ENCODE measurements at places on chromosomes 7 and 10. TPM values are rescaled to one million over a fixed set of nuclear protein-coding genes. Genes with fewer than 3 reads are reported as not detected.
A peak's percentile ranks its signal among the peaks of the same experiment; 100 is the strongest.

BMPER gene
- 1.5 TPM for total RNA-seq

LLCFC1 gene
- not detected for total RNA-seq

DNA sequence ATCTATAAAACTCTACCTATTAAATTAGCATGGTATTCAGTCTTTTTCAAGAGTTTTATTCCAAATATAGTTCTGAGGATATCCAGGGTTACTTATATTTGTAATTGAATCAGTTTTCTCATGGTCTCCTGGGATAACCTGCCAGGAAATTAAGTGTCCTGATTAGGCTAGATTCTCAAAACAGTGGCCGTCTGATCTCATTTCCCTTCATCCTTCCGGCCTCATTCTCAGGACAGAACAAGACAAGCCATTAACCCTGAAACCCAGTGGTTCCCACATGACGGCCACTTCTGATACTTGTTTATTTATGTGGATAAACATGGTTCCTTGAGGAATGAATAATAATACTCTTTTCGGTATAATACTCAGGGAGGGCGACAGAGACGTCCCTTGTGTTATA, 417.6 kb upstream of the POT1 start:
- no peak overlapping the region for H3K4me3 ChIP-seq
- H3K27me3 ChIP-seq, result no peaks in the 10 kb centered on the region
- H3K4me1 ChIP-seq, result no peaks in the 10 kb centered on the region
- DNase-seq, result no peak

- no peak overlapping the region for H3K27ac ChIP-seq
- DNase-seq, result no peak
- no peak overlapping the region for H3K4me3 ChIP-seq
- H3K4me1 ChIP-seq, result peaks cover 9% of the 10 kb centered on the region
- no peaks in the 10 kb centered on the region for H3K36me3 ChIP-seq
Observed at GRCh38 chr10:78626471-78626870, 442.3 kb upstream of the ZMIZ1 start.

DNA sequence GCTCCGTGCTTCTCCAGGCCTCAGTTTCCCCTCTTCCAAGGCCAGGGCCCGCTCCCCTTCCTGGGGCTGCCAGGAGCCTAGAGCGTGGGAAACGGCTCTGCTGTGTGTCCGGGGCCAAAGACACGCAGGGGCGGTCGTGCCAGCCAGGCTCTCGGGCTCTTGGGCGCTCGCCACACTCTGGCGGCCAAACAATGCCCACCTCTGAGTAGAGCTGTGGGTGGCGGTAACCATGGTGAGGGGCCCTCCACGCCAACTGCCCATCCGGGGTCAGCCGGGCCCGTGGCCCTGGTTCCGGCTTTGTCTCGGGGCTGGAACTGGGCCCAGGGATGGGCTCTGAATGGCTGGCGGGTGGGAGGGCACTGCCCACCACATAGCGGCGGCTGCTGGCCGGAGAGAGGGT, 16.0 kb downstream of the GRIFIN start:
- no peaks in the 10 kb centered on the region for H3K27me3 ChIP-seq
- H3K4me1 ChIP-seq, result no peaks in the 10 kb centered on the region
- DNase-seq, result no peak
- no peak overlapping the region for H3K4me3 ChIP-seq

DNA sequence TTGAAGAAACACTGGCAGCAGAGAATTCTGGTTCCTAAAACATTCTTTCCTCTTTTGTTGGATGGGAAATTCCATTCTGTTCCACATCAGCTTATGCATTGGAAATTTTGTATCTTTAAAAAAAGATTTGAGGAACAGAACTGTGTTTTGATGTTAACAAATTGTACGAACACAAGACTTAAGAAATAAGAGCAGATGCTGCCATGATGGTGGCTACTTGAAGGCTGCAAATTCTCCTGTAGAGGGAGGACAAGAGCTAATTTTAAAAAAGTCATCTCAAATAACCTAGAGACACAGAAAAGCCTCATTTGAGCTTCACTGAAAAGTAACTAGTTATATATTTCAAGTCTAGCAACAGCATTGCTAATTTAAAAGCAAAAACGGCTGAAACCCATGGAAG, 29.8 kb downstream of the NDUFB2 start:
- H3K27me3 ChIP-seq, result no peaks in the 10 kb centered on the region
- DNase-seq, result no peak
- no peaks in the 10 kb centered on the region for H3K4me1 ChIP-seq
- H3K4me3 ChIP-seq, result no peak overlapping the region
- H3K36me3 ChIP-seq, result peaks cover 15% of the 10 kb centered on the region

DNA sequence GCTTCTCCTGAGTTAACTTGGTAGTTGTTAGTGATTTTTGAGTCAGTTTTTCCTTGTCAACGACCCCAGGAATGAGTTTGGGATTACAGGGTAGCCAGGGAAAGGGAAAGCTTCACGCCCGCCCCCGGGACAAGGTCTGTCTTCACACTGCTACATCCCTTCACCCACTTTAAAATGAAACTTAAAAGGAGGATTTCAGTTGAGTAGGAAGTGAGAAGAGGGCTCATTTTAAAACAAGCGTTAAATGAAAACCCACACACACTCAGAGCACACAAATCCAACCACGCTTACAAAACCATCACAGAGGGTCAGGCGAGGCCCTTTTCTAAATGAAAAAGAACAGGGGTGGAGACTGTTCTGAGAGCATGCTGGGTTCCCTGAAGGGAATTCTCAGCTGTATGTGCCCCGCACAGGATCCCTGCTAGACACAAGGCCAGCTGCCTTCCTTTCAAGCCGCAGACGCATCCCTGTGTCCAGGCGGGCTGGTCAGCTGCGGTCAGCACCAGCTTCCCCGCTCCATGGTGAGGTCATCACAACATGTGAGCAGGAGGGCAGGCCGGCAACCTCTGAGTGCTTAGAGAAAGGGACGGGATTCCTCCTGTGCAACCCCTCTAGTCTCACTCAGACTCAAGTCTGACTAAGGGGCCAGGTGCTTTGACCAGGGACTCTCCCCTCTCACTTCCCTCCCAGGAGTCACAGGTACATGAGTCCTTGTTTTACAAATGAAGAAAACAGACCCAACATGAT, 111.8 kb downstream of the EGFR start:
- H3K36me3 ChIP-seq, result no peaks in the 10 kb centered on the region
- H3K4me3 ChIP-seq, result no peak overlapping the region
- peak; percentile 71 for DNase-seq

GRCh38 chr7:157806711-157807110, 469.9 kb downstream of the DNAJB6 start:
- H3K27me3 ChIP-seq, result no peaks in the 10 kb centered on the region
- no peak overlapping the region for H3K4me3 ChIP-seq
- DNase-seq, result no peak
- H3K4me1 ChIP-seq, result no peaks in the 10 kb centered on the region
- H3K36me3 ChIP-seq, result no peaks in the 10 kb centered on the region
- H3K27ac ChIP-seq, result no peak overlapping the region

GRCh38 chr7:113431406-113431805, 313.1 kb upstream of the SMIM30 start:
- no peak overlapping the region for H3K4me3 ChIP-seq
- H3K4me1 ChIP-seq, result no peaks in the 10 kb centered on the region
- no peaks in the 10 kb centered on the region for H3K27me3 ChIP-seq
- DNase-seq, result no peak
- H3K36me3 ChIP-seq, result no peaks in the 10 kb centered on the region

DNA sequence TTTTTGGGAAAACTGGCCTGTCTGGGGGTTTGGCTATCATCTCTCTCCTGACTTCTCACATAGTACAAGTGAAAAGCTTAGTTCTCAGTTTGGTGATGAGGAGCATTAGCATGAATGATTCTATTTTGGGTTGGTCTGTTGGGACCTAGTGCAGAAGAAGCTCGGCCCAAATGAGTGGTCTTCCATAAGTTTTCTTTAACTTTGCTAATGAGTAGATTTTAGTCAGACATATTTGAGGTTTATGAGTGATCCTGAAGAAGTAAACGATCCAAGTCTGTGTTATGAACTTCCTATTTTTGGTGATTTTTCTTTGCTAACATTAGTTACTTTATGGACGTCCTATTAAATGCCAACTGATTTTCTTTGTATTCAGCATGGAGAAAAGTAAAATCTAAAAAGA, 51.7 kb upstream of the CALD1 start:
- DNase-seq, result no peak
- no peak overlapping the region for H3K27ac ChIP-seq
- no peaks in the 10 kb centered on the region for H3K27me3 ChIP-seq
- peaks cover 31% of the 10 kb centered on the region for H3K4me1 ChIP-seq

- H3K36me3 ChIP-seq, result no peaks in the 10 kb centered on the region
- H3K27ac ChIP-seq, result no peak overlapping the region
- H3K27me3 ChIP-seq, result no peaks in the 10 kb centered on the region
- peaks cover 28% of the 10 kb centered on the region for H3K4me1 ChIP-seq
- H3K4me3 ChIP-seq, result no peak overlapping the region
Observed at GRCh38 chr7:73823873-73824592, 6.8 kb upstream of the CLDN4 start.

DNA sequence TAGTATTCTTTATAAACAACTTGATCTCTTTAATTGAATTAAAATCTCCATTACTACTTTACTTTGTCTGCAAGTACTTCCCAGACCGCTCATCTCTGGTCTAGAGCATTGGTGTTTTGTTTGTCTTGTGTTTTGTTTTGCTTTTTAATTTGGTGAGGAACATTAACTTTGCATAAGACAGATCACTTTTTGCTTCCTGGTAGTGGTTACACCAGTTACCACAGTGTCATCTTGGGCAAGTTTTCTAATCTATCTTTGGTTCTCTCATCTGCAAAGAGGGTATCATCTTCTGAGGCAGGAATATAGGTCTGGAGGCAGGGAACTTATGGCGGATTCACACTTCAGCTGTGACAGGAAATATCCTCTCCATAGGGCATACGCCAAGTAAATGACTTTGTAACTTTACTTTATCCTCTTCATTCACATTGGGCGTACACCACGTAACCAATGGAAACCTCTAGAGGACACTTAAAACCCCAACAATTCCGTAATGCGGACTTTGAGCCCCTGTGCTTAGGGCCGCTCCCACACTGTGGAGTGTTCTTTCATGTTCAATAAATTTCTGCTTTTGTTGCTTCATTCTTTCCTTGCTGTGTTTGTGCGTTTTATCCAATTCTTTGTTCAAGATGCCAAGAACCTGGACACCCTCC, 83.2 kb upstream of the JAZF1 start:
- H3K36me3 ChIP-seq, result no peaks in the 10 kb centered on the region
- H3K27ac ChIP-seq, result no peak overlapping the region
- no peak for DNase-seq
- no peaks in the 10 kb centered on the region for H3K27me3 ChIP-seq
- no peaks in the 10 kb centered on the region for H3K4me1 ChIP-seq

DNA sequence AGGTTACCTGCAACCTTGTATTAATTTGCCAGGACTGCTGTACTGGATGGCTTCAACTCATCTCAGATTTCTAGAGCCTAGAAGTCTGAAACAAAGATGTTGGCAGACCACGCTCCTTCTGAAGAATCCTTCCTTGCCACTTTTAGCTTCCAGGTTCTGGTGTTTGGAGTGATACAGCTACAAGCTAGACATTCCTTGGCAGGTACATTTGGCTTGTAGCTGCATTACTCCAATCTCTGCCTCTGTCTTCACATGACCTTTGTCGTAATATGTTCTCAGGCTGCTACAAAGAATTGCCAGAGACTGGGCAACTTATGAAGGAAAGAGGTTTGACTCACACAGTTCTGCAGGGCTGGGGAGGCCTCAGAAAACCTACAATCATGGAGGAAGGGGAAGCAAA, 146.3 kb downstream of the GALNT17 start:
- H3K27me3 ChIP-seq, result no peaks in the 10 kb centered on the region
- H3K27ac ChIP-seq, result no peak overlapping the region

DNA sequence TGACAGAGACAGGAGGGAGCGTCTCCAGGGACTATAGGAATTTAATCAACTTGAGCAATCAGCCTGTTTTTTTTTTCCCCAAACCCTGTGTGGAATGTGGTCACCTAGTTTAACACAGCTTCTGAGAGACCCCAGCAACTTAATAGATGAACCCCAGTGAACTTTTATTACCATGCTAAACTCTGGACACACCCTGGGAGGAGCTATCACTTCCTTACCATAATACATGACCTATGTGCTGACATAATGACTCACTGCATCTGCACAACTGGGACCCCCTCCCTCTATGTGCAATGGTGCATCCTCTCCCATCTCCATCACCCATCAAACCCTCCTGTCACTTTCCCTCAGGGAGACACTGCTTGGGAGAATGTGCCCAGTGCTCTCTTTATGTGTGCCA, 83.7 kb downstream of the EPC1 start:
- no peaks in the 10 kb centered on the region for H3K4me1 ChIP-seq
- no peak for DNase-seq
- peaks cover 17% of the 10 kb centered on the region for H3K36me3 ChIP-seq
- no peak overlapping the region for H3K4me3 ChIP-seq
- no peaks in the 10 kb centered on the region for H3K27me3 ChIP-seq

DNA sequence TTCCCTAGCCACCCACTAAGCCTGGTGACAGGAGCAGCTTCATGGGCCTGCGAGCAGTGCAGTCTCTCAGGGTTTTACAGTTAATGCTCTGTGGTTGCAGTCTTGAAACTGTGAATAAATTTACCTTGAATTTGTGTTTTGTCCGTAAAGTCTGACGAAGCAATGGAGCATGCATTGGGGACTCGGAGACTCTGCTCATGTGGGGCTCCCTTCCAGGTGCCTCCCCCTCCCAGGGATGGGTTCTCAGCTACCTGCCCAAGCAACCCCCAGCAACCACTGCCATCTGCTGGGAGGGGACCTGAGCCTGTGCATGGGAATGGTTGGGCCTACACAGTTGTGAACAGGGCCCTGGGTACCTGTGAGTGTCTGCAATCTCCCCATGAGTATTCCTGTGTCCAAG, 36.3 kb upstream of the IKZF1 start:
- no peaks in the 10 kb centered on the region for H3K27me3 ChIP-seq
- H3K4me1 ChIP-seq, result no peaks in the 10 kb centered on the region
- DNase-seq, result no peak
- no peaks in the 10 kb centered on the region for H3K36me3 ChIP-seq
- no peak overlapping the region for H3K4me3 ChIP-seq

DNA sequence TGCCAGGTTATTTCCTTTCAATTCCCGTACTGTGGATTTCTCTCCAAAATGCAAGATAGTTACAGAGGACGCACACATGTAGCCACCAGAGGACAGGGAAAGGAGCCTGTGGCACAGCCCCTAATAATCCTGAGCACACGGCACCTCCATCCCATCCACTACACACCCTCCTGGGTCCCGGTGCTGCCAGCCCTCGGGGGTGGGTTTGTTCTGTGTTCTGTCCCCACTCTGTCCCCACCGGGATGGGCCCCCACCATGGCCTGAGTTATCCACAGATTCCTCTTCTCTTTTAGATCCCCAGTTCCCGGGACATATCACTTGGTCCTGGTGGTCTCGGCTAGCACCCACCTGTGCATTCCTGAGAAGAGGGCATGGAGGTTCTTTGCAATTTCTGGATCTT, 196.9 kb upstream of the PPP2R2D start:
- peak; percentile 60 for DNase-seq
- peaks cover 34% of the 10 kb centered on the region for H3K27me3 ChIP-seq
- no peak overlapping the region for H3K27ac ChIP-seq
- no peaks in the 10 kb centered on the region for H3K4me1 ChIP-seq

DNA sequence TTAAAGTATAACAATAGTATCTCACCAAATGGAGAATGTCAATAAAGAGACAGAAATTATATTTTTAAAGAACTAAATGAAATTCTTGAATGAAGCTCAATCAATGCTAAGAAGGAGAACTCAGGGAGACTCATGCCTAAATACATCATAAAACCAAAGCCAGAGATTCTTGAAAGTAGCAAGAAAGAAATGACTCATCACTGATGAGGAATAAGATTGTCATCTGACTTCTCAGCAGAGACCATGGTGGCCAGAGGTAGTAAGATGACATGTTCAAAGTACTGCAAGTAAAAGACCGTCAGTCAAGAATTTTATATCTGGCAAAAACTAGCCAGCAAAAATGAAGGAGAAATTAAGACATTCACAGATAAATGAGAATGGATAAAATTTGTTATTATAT, 399.0 kb downstream of the GRID1 start:
- no peaks in the 10 kb centered on the region for H3K27me3 ChIP-seq
- H3K4me1 ChIP-seq, result no peaks in the 10 kb centered on the region
- H3K4me3 ChIP-seq, result no peak overlapping the region
- H3K27ac ChIP-seq, result no peak overlapping the region
- H3K36me3 ChIP-seq, result no peaks in the 10 kb centered on the region
- no peak for DNase-seq

Data from suprapubic skin (tissue), 4 donors.